Fibroblast of gingiva (primary cell): ENCODE measurements at places on chromosomes 2 and 18.
A peak's percentile ranks its signal among the peaks of the same experiment; 100 is the strongest.

DNA sequence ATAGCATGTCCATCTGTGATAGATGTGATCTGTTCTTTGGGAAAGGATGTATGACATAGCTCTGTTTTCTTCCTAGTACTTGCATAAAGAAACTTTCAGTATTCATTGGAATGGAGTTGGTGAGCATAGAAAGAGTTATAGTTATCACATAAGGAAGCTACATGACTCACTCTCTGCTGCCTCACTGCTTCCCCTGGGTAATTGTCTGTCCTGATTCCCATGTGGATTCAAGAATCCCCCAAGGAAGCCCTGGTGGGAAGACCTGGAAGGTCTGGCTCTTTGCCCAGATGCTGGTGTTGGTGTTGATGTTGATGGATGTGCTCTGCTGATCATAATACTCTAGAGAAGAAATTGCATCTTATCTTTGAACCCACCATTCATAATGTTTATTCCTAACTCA lies 60.6 kb downstream of the PTPN4 start:
- DNase-seq: peak; percentile 27

DNA sequence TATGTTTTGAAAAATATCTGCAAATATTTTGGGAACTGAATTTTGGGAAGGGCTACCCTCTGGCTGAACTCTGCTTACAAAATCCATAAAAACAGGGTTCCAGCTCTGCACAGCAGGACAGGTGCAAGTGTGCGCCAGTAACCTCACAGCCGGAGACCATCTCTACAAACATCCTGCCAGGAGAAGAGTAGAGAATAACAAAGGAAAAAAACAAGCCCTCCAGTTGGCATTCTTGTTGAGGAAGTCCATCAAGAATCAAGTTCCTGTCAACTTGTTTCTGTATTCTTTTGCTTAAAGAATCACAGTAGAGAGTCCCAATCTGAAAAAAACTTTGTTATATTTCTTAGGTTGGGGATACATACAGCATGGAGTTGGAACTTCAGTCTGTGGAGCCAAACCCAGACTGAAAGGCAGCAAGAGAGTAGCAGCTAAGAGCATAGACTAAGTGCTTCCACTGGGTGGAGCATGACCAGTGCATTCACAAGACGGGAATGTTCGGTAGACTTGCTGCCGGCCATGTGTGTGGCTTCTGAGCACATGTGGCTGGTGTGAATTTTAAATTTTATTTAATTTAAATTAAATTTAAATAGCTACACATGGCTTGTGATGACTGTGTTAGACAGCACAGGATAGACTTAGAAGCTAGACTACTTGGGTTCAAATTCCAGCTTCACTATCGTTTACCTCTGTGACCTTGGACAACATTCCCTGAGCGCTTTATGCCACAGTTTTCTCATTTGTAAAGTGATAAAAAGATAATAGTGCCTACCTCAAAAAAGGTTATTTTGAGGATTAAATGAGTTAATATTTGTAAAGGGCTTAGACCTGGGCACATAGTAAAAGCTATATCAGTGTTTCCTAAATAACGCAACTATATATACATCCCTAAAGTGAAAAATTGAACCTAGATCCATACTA lies 41.9 kb downstream of the SPTBN1 start:
- peak; percentile 41 for DNase-seq

- DNase-seq: peak; percentile 11
Observed at GRCh38 chr2:42238644-42239288, 69.6 kb downstream of the EML4 start.

DNA sequence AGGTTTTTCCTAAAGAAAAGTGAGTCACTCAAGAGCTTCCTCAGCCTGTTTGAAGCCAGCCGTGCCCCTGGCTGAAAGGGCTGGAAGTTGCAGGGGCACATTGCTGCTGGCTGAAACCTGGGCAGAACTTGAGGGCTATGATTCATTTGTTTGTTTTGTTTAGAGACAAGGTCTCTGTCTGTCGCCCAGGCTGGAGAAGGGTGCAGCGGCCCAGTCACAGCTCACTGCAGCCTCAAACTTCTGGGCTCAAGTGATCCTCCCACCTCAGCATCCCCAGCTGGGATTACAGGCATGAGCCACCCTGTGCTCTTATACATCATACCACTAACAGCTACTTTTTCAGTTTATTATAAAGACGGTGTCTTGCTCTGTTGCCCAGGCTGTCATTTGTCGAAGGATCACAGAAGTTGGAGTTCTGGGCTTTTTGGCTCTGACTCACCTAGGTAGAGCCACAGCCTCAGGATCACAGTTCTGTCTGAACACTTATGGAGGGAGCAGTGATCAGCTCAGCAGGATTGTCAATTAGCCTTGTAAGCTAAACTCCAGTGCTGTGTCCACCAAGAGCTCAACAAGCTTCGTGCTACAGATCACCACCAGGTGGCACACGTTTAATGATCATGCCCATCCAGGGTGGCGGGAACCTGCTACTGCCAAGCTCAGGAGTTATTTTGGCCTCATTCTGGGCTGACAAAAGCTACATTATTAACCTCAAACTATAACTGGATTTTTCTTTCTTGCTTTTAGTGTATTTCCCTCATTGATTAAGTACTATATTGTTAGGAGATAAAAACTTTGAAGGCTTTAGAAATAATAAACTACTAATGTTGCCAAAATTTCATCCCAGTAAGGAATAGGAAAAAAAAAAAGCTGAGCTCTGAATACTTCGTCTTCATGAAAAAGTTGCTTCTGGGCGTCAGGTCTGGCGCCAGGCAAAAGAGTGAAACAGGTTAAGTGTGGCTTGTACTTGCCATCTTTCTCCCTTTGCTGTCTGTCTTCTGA lies 57.9 kb downstream of the ARHGEF33 start:
- DNase-seq: peak; percentile 71

DNA sequence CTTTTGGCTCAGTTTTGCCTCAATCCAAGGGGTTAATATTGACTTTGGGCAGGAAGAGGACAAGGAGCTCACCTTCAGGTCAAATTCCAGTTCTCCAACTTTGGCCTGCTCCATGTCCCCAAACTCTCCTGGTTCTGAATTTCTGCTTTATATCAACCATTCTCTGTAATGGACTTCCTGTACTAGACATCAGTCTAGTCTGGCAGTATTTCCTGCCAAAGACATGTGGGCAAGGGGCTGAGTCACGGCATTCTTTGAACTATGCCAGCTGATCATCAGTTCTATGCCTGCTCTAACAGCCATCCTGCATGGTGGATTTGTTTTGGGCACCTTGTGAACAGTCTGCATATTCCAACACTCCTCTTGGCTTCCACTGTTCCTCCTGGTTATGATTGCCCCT lies 199.4 kb downstream of the ZEB2 start:
- DNase-seq: peak; percentile 64

GRCh38 chr2:156147594-156148330 lies 184.8 kb downstream of the NR4A2 start:
- no peak for DNase-seq

DNA sequence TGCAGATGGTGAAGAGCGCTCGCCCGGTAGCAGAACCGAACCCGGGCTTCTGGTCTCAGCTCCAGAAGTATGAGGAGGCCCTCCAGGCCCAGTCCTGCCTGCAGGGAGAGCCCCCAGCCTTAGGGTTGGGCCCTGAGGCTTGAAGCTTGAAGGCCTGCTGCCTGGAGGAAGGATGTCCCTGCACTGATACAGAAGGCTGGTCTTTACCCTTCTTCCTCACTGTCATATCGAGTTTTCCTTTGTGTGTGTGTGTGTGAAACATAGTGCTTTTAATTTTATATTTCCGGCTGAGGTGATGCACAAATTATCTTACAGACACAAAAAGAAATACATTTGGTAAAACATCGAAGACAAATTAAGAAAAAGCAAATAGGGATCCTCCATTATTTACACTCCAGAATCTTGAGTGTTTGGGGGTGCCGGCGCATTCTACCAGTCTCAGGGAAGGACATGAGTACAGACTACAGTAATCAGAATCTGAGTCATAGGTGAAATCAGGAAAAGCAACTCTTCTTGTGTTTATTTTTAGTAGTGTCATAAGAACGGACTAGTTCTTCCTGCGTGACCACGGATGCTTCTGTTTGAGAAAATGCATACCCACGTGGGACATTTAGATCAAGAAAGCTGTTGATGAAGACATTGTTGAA lies 1.3 kb downstream of the DUSP28 start:
- DNase-seq: peak; percentile 78

GRCh38 chr2:123530004-123530403 lies 495.1 kb upstream of the CNTNAP5 start:
- DNase-seq: no peak

- DNase-seq: no peak
Observed at GRCh38 chr2:205245001-205245400, 437.3 kb upstream of the NRP2 start.

GRCh38 chr2:219437141-219437540 lies 2.5 kb downstream of the SPEG start:
- DNase-seq: no peak
